Pancreas (tissue), 10 donors: ENCODE measurements at places on chromosomes 12 and 14. TPM values are rescaled to one million over a fixed set of nuclear protein-coding genes. Genes with fewer than 3 reads are reported as not detected.

GRCh38 chr14:79598339-79598738, 613.0 kb downstream of the DIO2 start:
- no peak for DNase-seq

DNA sequence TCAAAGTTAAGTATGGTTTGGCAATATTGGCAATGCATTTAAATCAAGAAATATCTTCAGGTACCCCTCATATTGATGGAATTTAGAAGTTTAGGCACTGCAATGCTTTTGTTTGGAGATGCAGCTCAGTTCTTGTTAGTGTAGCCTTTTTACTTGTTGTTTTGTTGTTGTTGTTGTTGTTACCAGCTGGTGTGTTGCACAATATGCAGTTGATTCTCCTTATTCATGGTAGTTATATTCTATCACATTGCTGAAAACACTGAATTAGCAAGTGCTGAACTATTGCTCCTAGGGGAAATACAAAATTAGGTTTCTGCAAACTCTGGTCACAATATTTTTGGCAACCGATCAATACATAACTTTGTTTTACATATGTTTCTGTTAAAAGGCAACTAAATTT, 34.8 kb downstream of the CCER1 start:
- DNase-seq = no peak

GRCh38 chr14:102503641-102504327, 5.8 kb downstream of the ANKRD9 start:
- no peak for DNase-seq

DNA sequence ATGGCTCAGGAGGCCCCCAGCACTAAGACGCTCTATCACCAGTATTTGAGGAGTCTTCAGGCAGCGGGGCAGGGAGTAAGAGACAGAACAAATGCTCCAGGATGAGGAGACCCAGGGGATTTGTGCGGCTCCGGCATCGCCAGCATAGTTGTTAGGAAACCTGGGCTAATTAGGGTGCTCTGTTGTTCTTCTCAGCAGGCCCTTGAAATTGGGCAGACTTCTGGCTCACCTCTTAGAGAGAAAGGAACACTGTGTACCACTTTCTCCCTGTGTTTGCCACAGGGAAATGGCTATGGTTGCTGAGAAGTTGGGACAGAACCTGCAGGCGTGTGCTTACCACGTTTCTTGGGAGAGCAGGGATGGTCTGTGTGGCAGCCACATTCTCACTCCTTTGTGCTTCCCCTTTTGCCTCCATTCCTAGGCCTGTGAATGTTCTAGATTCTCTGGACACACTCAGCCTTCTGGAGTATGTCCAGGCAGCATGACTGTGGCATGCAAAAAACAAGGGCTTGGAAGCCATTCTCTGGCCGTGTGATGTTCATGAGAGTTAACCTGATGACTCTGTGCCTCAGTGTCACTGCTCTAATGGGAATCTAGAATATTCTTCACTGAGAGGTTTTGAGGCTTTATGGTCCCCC, 109.0 kb downstream of the CHST11 start:
- no peak for DNase-seq

- DNase-seq = no peak
Observed at GRCh38 chr14:75559451-75560222, 18.8 kb upstream of the FLVCR2 start.

DNA sequence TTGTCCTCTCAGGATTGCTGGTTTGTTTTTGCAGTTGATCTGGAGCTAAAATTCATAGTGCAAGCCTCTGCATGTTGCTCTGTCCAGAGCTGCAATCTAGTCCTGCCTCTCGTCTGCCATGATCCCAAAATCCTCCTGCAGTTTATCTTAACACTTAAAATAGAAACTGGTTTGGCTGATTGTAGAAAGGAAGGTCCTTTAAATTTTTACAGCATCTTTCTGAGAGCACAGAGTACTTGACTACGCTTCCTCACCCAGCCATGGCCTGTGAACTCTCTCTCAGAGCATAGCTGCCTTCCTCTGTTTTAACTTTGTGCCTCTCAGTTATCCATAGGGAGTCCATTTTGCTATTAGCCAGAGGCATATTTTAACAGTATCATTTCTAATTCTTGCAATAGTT, 877.1 kb downstream of the C12orf50 start:
- DNase-seq = no peak

DNA sequence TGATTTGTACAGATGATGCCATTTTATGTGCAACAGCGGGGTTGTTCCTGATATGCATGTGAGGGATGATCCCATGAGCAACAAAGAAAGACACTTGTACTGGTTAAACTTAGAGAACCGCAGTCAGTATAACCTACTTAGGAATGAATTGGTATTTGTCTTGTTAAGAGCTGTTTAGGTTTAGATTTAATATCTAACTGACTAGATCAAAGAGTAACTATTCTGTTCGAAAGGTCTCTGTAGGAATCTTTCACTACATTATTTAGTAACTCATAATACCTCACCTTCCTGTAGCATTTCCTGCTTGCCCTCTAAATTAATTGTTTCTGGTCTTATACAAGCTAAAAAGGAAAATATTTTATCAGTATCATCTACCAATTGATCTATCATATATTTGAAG, 350.4 kb downstream of the TRHDE start:
- DNase-seq = no peak

DNA sequence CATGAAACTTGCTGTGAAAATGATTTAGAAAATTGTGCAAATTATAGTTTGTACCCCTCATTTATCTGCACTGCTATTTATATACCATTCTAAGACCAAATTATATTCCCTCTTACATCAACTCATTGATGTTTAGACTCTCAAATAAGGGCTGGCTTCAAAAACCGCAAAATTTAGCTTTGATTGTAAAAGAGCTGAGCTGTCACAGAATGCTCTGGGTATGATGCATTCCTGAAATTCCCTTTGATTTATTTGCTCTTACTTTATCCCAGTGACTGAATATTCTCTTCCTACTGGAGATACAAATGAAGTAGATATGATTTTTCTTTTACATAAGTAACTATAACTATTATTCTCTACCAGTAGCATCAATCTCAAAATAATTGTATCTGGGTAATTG, 78.0 kb upstream of the TMTC2 start:
- DNase-seq = no peak

- DNase-seq = no peak
Observed at GRCh38 chr12:66852765-66853164, 173.9 kb upstream of the GRIP1 start.

DNA sequence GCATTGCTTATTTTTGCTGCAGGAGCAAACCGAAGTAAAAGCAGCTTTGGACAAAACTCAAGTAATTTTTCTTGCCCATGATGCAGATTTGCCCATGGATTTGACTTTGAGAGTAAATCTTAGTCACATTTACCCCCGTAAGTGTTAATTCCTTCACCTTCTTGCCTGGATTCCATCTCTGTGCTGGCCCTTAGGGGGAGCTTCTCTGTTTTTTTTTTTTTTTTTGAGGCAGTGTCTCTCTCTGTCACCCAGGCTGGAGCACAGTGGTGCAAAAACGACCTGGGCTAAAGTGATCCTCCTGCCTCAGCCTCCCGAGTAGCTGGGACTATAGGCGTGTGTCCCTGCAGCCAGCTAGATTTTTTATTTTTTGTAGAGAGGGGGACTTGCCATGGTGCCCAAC, 210.2 kb downstream of the FUT8 start:
- no peak for DNase-seq

Gene TEX52
- not detected for total RNA-seq

Gene CMTM5
- total RNA-seq = not detected

Gene SLC5A8
- total RNA-seq = not detected

Gene MLF2
- total RNA-seq = 63.0 TPM
